ENCODE measurements at places on chromosomes 6 and 20.

- no peak for DNase-seq
Observed at GRCh38 chr6:131116755-131117360, 18.4 kb upstream of the AKAP7 start.

DNA sequence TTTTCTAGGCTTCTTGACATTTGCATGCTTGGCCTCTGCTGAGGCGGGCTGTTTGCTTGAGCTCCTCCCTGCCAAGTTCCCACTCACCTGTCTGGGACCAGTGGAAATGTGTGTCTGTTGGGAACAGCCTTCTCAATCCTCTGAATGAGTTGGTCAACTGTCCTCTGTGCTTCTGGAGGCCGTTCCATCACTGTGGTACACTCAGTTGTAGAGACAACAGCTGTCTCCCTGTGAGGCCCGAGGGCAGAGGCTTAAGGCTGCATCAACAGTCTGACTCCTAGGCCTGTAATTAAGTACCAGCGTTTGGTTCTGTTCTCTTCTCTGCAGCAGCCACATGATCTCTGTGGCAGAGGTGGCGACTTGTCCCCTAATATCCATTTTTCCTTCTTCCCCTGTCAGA, 110.9 kb downstream of the CDC5L start:
- DNase-seq, result no peak

- no peak for DNase-seq
Observed at GRCh38 chr6:10166031-10166430, 248.8 kb downstream of the TFAP2A start.

DNA sequence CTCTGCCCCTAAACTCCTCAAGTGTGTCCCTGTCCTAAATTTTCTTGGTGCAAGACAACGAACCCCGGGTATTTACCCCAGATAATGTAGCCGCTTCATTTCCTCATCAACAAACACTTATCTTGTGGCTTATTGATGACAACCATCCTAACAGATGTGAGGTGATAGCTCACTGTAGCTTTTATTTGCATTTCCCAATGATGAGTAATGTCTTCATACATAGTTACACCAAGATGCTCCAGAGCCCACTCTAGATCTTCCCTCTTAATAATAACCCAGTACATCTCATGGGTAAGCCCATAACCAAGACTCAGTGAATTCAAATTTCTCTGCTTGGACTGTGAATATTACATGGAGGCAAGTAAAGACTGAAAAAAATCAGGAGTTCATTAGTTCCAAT, 48.2 kb upstream of the BEND6 start:
- DNase-seq, result no peak
